ENCODE measurements at places on chromosomes 11 and 22.

GRCh38 chr11:1084561-1085439, 10.1 kb downstream of the MUC2 start:
- no peak for DNase-seq

DNA sequence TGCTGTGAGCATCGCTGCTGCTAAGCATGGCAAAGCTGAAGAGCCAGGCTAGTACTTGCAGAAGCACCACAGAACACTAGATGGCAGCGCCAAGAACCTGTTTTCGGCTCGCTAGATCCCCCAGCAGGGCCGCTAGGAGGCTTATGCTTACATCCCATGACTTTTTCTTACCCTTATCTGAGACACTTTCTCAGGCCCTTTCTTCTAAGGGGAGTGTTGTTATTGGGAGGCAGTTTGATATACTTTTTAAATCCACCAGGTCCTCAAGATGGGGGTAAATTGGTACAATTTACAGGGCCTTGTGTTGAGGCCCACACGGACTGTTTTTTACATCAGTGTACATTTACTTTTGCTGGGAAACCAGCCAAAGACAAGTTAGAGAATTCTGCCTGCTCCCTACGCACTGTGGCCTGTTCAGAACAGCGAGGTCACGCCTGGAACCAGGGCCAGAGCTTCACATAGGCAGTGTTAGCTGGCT, 4.0 kb downstream of the TRIM6 start:
- no peak for DNase-seq

GRCh38 chr22:18050065-18050464, 25.7 kb upstream of the MICAL3 start:
- no peak for DNase-seq

DNA sequence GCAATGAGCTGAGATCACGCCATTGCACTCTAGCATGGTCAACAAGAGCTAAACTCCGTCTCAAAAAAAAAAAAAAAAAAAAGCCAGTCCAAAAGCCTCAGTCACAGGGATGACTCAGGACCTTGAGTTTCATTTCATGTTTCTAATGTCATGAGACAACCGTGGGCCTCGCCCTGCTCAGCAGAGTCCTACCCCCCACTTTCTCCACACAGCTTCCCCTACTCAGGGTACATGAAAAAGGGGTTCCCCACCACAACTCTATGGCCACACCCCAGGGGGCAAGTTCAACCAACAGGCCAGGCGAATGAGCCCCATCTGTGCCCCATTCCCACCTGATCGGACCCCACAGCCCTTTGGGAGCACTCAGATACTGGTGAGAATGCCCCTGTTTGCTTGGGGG, 24.3 kb upstream of the ADA2 start:
- no peak for DNase-seq

DNA sequence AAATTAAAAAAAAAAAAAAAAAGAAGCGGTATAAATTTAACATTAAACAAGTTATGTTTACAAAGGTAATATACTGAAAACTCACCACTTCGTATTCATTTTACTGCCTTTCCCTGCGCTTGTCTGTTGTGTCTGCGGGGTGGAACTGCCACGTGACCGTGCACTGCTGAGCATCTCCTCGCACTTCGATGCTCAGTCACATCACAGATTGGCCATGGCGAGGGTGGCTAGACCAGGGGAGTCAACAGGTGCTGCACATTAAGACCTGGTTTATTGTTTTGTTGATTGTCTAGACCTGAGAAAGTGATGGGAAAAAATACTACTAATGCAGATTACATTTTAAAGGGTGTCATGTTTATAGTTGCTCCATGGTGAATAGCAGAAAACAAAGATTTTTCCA, 22.8 kb upstream of the TUB start:
- no peak for DNase-seq

DNA sequence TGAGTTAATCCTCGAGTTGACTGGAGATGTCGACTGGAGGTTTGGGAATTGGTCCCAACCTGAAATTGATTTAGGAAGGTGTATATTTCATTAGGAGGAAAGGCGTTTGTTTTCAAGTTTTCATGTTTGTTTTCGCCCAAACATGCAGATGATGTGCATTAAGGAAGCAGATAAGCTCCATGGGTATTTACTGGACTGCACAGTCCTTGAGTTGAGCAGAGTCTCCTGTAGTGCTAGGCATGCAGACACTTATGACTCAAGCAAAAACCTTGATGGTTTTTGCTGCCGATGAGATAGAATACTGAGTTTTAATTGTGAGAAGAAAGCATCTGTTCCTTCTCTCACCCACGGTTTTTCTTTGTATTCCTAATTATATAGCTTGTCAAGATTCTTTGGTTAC, 27.9 kb downstream of the CABIN1 start:
- DNase-seq = no peak

GRCh38 chr11:99592266-99592665, 571.5 kb downstream of the CNTN5 start:
- no peak for DNase-seq

- no peak for DNase-seq
These were observed 186.5 kb upstream of the NAV2 start for GRCh38 chr11:19526119-19526518.

DNA sequence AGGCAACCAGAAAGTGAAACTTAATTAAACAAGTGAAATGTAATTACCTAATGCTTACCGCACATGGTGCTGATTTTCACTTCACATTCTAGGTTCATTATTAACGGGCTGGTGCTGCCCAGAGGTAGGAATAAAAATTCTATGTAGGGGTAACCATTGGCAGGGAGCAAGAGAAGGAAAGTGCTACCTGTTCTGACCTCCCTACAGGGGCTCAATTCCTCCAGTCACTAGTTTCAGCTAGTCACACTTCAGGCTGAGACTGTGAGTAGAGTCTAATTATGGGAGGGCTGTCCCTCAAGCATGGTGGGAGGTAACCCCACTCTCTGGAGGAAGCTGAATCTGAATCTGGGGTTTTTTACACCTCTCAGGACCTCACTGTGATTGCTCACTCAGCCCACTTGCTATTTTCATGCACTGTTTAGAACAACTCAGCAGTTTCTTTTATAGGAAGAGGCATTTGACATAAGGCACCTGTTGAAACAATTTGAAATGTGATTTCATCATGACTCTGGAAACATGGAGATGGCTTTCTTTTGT, 75.4 kb downstream of the MAML2 start:
- no peak for DNase-seq

DNA sequence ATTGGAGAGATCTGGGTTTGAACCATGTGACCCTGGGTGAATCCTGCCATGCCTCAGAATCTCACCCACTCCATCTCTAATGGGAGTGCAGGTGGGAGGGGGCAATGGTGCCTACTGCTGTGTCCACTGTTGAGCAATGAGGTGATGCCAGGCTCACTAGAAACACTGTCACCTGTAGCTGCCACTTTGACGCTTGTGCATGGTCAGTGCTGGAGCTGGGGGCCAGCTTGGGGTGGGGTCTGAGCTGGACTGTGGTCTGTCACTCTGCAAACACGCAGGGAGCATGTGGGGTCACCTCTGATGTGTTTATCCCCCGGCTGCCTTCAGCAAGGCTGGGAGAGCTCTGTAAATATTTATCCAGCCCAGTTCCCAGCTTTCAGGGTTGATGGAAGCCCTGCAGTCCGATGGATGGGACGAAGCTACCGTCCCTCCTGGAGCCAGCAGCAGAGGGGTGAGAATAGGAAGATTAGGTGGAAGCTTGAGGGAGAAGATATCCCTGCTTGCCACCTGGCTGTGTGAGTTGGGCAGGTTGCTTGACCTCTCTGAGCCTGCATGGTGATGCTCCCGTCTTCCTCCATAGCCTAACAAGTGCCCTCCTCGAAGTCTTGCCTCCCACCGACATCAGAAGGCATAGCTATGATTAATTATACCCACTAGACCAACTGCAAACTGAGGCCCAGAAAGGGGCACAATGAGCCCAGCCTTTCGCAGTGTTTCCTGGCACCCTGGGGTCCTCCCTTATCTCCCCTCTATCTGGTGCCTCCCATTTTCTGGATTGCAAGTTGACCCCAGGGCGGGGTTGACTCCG, 1.7 kb downstream of the MMP11 start:
- no peak for DNase-seq

DNA sequence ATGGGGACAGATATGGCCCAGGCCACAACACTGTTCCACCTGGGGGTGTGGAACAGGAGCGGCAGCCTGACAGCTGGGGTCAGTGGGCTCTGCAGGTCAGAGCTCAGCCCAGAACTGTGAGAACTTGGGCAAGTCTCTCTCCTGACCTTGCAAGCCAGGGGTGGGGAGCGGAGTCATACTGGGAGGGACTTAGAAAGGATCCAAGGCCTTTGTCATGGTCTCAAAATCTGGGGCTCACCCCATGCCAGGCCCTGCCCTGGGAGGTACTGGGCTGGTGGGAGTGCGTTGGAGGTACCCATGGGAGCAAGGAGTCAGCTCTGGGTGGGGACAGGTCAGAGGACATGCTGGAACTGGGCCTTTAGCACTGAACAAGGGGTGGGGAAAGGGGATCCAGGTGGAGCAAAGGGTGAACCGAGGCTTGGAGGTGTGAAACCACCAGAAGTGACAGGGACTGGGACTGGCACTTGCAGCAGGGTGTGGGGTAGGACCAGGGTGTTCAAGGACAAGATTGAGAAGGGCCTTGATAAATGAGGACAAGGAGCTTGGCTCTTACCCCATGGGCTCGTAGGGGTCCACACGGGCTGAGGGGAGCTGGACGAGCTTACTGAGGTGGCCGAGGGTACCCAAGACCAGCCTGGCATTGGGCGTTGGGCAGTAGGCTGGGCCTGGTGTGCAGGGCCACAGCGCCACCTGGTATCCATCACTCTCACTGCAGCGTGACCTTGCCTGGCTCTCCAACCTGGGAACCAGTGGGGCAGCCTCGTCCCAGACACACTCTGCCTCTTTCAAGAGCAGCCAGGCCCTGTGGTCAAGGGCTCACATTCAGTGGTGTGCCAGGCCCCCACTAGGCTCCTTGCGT, 7.4 kb upstream of the PMM1 start:
- DNase-seq = no peak

GRCh38 chr11:10857459-10857708, 469 bp downstream of the ZBED5 start:
- DNase-seq = peak; percentile 25

- peak; percentile 51 for DNase-seq
These were observed at the start of gene ARHGEF12 for GRCh38 chr11:120335908-120336640. ARHGEF12 (plus strand) TSS chr11:120336413; CDS start chr11:120337244, 831 bp downstream.

GRCh38 chr11:83122050-83122449, 34.9 kb upstream of the PCF11 start:
- no peak for DNase-seq

DNA sequence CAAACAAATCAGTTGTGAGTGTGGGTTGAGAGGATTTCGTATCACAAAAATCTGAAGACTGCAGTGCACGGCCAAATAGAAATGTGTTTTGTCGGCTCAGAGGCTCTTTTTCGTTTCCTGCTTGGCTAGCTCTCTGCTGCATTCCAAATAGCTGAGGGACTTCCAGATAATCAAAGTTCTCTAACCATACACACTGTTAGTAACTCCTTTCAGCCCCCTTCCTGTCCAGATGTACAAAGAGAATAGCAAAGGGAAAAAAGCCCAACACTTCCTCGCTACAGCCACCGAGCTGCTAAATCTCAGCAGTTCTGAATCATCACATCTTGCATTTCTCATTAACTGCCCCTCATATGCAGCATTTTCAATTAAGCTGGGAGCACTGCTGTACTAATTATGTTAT, 203.1 kb downstream of the TENM4 start:
- DNase-seq = no peak

DNA sequence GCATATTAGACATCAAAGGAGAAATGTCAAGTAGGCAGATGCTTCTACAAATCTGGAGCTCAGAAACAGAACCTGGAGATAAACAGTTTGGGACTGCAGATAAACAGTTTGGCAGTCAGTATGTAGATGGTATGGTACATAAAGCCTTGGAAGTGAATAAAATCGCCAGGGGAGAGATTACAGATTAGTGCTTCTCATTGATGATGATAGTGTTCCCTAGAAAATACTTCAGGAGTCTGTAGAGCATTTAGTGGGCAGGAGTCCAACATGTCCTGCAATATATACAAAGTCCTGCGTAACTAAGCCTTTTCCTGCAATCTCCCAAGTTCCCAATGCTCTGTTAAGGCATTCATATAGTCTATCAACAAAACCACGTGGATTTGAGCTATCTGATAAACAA, 35.2 kb downstream of the NARS2 start:
- DNase-seq = no peak

DNA sequence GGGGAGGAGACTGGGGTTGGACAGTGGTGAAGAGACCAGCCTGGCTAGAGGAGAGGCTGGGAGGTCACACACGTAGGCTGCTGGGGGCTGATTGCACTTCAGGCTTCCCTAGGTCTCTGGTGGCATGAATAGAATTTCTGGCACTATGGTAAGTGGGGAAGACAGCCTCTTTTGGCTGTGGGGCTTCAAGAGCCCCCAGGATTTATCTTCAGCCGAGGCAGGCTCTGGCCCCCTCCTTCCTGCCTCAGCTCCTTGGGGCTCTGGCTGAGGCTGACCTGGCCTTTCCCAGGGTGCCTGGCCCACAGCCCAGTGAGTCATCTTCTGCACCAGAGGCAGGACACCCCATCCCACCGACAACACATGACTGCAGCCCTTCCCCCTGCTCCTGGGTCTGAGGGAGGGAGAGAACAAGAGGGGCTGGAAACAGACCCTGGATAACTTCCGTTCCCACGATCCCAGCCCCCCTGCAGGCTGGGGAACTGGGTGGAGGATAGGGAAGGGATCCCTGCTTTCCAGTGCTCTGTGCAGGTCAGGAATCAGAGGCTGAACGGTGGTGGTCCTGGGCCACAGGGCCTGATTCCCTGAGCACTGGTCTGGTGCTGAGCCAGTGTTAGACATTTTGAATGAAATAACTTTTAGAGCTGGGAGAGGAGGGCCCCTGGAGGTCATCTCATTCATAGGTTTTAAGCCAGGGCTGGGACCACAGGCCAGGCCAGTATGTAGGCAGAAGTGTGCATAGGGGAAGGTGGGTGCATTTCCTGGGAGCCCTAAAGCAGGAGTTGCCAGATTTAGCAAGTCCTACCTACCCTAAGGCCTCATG, 26.5 kb downstream of the ARHGEF17 start:
- no peak for DNase-seq

- no peak for DNase-seq
These were observed 23.6 kb downstream of the JRKL start for GRCh38 chr11:96413408-96413807.

DNA sequence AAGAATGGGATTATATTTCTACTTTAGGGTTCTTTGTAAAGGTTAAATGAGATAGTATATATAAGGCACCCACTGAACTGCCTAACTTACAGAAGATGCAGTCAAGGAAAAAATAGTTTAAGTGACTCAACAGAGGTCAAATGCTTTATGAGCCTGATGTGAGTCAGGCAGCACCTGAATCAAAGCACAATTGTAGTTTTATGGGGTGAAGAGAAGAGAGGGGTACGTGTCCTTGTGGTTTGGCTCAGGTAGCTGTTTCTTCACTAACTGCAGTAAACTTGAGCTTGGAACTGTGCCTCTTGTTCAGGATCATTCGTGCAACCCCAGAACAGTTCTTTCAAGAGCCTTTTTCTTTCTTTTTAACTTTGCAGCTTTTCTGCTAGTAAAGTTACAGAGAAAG, 125.2 kb upstream of the SPON1 start:
- no peak for DNase-seq

GRCh38 chr11:82796998-82797961, 63.6 kb upstream of the FAM181B start:
- no peak for DNase-seq

- DNase-seq = no peak
These were observed 22.7 kb downstream of the KCNQ1OT1 start for GRCh38 chr11:2677127-2677526.

- DNase-seq = no peak
These were observed 57.5 kb downstream of the GRK3 start for GRCh38 chr22:25621986-25622385.

All from NCI-H187 treated with DMSO at 0.1 percent for 48 hours (cell line).